ENCODE measurements at places on chromosomes 6 and 20.

DNA sequence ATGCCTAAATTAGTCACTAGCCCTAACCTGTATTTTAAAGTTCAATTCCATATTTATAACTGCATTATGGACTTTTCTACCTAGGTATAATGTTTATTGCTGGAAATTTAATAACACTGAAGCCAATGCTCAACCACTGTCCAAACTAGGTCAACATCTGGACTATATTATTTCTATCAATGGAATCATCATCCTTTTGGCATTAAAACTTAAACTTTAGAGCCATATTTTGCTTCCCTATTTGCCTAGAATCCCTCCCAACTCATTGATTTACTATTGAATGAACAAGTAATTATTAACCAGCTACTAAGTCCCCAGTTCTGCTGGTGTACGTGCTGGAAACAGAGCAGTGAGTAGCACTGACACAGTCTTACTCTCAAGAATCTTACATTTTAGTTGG, 291.7 kb upstream of the SPTLC3 start:
- no peak for DNase-seq

DNA sequence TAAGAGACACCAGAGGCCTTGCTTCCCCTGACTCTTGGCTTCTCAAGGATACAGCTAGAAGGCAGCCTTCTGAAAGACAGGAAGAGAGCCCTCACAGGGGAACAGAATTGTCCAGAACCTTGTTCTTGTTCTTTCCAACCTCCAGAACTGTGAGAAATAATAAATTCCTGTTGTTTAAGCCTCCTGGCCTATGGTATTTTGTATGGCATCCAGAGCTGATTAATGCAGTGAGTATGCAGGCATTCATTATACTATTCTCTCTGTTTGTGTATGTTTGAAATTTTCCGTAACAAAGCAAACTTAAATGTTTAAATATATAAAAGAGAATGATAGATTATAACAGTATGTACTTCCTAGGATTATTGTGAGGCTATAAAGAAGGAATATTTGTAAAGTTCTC, 903.4 kb upstream of the FLRT3 start:
- DNase-seq, result no peak

DNA sequence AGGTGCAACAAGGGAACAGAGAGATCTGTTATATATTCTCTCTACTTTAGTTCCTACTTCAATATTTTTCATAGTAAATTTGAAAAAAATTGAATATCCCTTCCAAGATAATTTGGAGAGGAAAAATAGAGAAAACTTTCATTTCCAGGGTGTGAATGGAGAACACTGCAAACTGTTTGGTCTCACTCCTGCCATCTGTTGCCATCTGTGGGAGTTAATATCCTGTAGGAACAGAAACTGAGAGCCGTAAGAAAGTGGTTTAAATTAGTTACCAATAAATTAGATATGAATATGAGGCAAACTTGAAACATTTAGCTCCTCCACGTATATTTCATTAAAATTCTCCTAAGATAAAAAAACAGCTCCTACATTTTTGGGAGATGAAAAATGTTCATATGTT, 4.2 kb downstream of the ZNF337 start:
- no peak for DNase-seq

GRCh38 chr20:45174434-45175364, at the start of gene PI3:
TSS of gene PI3 (plus strand) at chr20:45174902. CDS start at chr20:45174923, 21 bp downstream.
- no peak for DNase-seq

GRCh38 chr6:28953039-28953584, 29.3 kb upstream of the TRIM27 start:
- no peak for DNase-seq

DNA sequence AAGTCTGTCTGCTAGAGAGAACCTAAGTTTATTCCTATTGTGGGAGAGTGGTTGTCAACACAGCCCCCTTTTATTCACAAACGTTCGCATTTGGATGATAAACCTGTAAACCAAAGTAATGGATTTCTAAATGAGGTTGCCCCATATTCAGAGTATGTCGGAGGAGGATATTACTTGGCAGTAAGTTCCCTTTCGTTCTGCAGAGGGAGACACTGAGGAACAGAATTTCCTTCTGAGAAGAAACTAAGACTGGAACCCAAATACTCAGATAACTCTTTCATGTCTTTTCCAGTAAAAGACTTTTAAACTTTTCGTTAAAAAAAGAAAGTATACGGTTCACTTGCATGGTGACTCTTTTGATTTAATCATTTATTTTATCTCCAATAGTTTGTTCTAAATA, 754.6 kb upstream of the MMS22L start:
- no peak for DNase-seq

DNA sequence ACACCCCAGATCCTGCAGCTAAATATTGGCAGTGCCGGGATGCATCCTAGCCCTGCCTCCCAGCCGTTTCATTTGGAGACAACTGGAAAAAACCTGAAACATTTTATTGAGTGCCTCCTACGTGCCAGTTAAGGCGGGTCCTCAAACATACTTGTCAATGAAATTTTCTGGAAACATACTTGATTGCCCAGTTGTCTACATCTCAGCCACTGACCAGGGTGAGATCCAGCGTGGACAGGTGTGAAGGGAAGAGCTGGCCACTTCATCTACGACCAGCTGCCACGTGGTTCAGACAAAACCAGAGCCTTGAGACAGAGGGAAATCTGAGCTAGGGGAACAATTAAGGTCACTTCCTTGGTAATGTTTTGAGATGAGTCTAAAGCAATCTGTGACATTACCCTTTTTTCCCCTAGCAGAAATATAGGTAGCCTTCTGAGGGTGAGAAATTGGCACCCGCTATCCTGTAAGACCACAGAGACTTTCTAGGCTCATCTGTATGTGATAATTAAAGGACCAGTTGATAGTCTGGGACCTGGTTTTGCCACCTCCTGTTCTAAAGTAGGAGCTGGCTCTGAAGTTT, 116.3 kb upstream of the MTHFD1L start:
- no peak for DNase-seq

DNA sequence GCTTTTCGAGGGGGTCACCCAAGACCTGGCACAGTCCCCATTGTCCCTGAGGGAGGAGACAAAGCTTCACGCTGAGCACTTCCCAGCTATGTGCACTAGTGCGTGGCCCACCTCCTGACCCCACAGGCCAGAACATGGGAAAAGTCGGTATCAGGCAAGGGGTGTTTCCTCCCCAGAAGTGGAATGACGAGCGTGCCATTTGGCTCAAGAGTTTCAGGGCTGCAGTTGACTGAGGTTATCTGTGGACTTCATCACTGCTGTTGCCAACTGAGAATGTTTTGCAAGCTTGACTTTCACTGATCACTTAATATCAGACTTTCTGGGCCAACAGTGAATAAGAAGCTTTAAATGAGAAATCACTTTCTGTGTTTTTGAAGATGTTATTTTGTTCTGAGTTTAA, 137.0 kb upstream of the AFDN start:
- DNase-seq, result no peak

DNA sequence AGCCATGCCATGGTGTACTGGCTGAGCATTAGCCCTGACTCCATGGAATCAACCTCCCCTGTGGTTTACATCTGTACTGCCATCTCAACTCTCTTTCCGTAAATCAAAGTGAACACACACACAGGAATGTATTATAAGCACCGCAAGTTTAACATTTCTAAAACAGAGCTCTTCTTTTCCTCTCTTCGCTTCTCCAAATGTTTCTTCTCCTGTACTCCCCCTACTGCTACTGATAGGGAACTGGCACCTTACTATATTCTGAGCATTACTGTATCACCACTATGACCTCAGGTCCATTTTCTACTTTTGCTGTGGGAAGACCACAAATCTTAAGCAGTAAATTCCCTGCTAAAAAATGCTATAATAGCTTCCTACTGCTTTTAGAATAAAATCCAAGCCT, 101.2 kb downstream of the NUS1 start:
- DNase-seq, result no peak

GRCh38 chr20:48056218-48056617, 270.9 kb upstream of the SULF2 start:
- no peak for DNase-seq

DNA sequence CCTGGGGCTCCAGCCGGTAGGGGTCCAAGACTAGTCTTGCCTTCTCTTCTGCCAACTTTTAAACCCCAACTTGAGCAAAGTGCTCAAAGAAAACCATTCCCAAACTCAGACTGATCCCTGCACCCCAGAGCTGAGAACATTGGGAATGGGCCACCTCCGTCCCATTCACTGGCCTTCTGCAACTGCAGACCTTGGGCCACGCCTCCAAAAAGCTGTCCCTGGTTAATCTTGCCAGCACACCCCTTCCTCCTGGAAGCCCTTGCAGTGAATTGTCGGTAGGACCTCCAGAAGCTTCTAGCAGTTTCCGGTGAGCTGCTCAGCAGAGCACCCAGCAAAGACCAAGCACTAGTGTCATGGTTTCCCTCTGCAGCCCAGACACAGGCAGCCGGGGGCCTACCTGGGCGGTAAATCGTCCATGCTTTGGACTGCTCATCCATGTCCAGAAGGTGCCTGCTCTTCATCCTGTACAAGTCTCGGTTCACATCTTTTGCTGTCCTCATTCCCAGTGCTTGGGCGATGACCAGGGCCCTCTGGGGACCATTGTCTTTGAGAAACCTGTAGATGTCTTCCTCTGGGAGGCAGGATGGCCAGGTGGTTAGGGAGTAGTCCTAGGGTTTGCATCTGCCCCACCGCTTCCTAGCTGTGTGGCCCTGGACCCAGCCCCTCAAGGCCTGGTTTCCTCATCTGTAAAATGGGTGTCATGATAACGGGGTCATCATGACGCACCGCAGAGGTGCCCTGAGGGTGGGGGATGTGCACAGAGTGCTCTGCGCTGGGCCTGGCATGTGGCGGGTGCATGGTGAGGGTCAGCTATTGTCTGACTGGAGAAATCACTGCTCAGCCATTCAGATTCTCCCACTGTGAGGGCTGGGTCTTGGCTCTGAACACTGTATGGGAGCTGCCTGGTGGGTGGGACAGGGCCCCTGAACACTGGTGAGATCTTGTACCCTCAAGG, 5.5 kb downstream of the ZBP1 start:
- no peak for DNase-seq

DNA sequence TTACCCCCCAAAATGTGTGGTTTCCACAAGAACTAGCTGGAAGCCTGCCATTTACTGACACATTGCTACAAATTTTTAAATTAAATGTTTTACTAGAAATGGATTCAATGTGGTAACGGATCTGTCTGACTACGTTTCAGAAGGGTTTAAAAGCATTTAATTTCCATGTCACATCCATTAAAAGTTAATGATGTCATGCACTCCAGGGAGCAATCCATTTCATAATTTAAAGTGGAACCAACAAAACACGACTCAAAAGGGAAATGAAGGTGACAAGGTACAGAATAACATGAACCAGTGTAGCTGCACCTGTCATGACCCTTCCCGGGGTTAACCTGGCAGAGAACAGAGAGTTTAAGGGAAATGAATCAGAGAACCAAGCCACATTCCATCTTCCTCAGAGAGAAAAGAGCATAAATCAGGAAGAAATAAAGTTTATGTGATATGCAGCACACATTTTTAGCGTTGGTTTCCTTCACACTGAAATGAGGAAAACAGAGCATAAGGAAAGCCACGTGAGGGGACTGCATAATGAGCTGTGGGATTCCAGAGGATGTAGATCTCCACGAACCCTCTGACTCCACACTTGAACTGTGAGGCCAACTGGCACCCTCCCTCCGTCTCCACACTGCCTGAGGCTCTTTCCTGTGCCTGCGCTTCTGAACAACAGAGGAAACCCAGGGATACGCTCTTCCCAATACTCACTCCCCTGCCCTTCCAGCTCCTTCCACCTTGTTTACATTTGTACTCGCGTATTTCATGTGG, 170.3 kb upstream of the AHI1 start:
- no peak for DNase-seq

DNA sequence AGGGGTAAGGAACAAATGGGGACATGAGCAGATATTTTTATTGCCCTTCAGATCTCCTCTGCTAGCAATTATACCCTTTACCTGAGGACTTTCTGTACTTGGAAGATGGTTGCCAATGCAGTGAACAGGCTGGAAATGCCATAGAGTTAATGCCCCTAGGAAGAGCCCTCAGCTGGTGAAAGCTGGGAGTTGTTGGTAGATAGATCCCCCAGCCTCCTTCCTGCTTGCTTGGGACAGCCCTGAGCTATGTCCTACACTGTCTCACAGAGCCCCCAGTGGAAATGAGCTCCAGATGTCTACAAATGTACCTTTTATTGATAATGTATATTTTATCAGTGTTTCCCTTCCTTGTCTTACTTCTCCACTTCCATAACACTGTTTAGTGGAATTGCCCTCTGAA, 87.6 kb upstream of the PAK5 start:
- no peak for DNase-seq

DNA sequence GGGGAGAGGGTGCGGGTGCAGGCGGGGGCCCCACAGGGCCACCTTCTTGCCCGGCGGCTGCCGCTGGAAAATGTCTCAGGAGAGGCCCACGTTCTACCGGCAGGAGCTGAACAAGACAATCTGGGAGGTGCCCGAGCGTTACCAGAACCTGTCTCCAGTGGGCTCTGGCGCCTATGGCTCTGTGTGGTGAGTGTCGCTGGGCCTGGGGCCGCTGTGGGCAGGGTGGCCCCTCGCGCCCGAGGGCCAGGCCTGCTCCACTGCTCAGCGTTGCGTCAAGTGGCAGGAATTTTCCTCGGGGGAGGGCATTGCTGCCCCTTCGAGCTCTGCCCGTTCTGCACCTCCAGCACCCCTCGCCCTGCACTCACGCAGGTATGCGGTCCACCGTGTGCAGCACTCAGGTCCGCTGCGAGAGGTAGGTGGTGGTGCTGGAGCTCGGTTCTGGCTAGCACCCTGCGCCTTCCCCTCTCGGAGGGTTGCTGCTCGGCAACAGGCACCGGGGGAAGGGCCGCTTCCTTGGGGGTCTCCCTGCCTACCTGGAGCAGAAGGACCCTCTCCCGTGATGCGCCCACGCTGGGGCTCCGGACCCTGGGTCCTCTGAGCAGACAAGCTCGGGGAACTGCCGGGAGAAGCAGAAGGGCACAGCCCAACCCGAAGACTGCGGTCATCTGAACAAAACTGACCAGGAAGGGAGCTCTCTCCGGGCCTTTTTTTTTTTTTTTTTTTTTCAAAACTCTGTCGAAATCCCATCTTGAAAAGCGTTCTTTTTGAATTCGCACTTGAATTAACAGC, 674 bp downstream of the MAPK14 start:
- no peak for DNase-seq

DNA sequence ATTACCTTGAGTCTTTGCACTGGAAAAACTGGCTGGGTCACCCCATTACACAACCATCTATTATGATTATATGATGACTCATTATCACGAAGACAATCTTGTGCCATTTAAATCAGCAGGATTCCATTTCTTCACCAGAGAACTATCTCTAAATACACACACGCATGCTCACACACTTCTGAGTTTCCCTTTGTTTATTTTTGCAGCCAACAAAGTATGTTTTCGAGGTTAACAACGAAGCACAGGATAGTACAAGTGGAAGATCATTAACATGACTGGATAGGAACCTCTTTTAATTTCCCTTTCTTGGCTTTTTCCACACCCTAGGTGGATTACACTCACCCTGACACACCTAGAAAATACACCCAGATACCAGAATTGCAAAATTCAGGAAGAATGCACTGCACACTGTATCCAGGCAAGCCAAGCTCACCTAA, 18.9 kb downstream of the PERP start:
- DNase-seq, result no peak

DNA sequence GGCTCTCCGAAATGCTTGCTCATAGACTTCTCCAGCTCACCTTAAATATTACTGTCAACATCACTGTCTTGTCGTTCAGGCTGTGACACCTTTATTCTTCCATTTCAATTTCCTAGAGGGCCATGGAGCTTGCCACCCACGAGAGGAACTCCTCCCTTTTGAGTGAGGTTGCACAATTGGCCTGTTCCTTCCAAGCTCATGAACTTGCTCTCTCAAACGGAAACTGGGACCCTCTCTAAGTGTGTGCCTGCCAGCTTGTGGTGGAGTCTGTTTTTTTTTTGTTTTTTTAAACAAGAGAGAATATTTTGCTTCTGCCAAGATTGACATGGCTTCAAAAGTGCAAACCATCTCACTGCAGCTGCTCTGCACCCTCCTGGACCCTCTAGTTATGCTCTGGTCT, 19.3 kb upstream of the IYD start:
- DNase-seq, result no peak
